RCC 7860 (cell line): ENCODE measurements at places on chromosomes 7 and 10.

DNA sequence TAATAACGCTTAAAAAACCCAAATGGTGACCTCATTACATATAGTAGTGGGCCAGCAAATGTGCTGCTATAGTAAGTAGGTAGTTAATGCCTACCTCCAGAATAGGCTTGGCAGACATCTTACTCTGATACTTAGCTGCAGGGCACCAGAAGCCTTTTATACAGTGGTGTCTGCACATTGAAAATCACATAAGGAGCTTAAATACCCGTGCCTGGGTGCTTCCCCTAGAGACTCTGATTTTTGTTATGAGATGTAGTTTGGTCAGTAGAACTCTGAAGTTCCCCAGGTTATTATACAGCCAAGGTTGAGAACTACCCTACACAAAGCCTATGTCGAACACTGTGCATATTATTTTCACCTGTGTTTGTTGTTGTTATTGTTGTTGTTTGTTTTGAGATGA lies 47.2 kb downstream of the ANKIB1 start:
- no peak for DNase-seq

DNA sequence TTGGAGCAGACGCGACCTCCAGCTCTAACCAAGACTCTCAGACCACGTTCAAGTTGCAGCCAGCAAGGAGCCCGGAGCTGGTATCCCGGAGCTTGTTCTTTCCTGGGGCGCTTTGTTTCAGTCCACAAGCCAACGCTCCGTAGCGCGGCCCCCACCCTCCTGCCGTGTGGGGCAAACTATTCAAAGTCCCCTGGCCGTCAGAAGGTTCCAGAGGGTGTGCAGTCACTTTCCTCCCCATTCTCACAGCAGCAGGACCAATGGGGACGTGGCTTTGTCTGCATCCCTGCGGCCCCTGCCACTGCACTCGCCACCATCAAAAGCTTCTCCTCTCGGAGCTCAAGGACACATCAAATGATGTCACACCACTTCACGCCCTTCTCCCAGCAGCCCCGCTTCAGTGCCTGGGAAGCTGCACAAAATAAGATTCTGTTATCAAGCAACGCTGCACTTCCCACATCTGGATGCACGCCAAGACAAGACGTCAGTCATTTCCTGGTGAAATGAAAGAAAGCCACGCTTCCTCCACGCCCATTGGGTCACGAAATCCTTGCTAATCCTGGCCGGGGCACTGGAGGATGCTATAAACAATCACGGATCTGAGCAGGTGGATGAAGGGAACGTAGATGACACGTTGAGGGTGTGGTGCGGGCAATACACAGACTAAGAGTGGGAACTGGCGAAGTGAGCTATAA lies 348.2 kb downstream of the PTPRN2 start:
- no peak for DNase-seq

- DNase-seq: no peak
Measured at GRCh38 chr7:138105221-138105620, 29.0 kb downstream of the AKR1D1 start.

- no peak for DNase-seq
Measured at GRCh38 chr7:77501192-77501515, 35.9 kb upstream of the PTPN12 start.
